ENCODE measurements at places on chromosomes 5 and 9.

DNA sequence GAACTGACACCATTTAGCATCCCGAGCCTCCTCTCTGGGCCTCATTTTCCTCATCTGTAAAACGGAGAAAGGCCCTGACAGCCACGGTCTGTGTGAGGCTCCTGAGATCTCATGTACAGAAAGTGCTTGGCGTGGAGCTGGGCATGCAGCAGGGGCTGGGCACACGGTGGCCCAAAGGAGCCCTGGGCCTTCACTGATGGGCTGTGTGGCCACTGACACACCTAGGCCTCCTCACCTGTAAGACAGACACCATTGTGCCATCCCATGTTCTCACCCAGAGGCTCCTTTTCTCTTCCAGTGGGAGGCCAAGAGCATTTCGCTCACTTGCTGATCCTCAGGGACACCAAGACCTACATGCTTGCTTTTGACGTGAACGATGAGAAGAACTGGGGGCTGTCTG is 1.6 kb downstream of the ORM1 start:
- DNase-seq, result no peak

GRCh38 chr9:99663856-99664255 is 157.8 kb upstream of the NR4A3 start:
- DNase-seq, result no peak

DNA sequence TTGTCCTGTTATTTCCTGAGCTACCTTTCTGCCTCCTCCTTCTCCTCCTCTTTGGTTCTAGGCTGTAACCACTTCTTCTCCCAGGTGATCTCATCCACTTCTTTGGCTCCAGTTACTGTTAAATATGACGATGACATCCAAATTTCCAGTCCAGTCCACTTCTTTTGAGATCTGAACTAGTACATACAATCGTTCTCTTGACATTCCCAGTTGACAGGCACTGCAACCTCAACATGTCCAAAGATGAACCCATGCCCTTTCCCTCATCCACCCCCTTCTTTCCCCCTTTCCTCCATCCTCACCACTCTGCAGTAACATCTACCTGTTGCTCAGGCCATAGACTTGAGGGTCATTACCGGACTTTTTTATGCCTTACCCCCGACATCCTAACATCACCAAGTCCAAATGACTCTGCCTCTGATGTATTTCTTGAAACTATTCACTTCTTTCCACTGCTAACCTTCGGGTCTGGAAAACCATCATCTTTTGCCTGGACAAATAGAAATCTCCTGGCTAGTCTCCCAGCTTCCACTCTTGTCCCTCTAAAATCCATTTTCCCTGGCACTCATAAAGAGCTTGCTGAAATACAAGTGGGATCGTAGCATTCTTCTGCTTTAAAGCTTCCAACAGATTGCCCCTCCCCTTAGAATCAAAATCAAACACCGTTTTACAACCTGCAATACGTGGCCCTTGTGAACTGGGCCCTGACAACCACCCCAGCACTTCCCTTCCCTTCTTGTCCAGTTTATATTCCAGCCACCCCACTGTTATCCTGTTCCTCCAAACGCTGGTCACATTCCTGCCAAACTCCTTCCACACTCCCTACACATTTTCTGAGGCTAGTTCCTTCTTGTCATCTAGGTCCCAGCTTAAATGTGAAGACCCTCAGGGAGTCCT is 31.5 kb downstream of the KLF9 start:
- no peak for DNase-seq

DNA sequence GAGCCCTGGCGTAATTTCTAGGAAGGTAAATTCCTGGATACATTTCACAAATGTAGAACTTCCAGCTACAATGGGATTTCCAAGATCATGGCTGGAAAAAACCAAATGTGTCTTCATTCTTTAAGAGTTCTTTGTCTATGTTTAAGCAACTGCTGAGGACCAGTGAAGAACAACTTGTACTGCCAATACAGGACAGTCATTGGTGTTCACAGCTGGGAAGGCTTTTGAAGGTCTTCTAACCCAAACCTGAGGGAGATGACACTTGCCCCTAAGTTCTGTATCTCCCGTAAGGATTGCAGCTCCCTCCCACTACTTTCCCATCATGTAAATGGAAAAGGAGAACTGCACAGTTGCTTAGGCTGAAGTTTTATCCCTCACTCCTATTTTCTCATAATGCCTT is 28.4 kb downstream of the TMEM167A start:
- no peak for DNase-seq

DNA sequence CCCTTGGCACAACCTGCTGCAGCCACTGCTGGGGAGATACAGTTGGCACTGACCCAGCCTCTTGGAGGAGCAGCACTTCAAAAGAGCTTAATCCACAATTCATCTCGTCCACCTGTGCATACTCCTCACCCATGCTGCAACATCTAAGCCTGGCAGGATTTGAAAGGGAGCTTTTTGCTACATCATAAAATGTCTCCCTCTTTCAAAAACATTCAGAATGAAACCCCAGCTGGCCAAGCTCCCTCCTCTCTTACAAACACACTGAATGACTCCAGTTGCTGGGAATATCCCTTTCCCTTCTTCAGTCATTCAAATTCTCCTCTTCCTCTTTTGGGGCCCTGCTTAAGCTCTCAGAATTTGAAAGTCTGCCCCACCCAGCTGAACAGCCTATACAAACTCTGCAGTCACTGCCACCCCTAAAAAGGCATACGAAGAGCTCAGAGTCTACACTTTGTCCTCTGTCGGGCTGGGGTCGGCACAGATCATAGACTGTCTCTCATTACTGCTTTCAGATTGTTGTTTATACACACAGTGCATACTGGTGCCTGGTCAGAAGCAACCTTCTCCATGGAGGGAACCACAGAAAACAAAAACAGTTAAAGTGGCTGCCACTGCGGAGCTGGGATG is 8.8 kb upstream of the C5orf15 start:
- DNase-seq, result no peak

- DNase-seq, result no peak
Observed at GRCh38 chr5:13766236-13766635, 178.3 kb downstream of the DNAH5 start.
